ENCODE measurements at places on chromosomes 12 and 14. TPM values are rescaled to one million over a fixed set of nuclear protein-coding genes. Genes with fewer than 3 reads are reported as not detected.

The C1S gene
- 65.5 TPM for polyA plus RNA-seq

The RPL6 gene
- 1,776 TPM for polyA plus RNA-seq

The TAS2R31 gene
- 0.28 TPM for polyA plus RNA-seq

The HRK gene
- 0.13 TPM for polyA plus RNA-seq

Data from A549 (cell line).